ENCODE measurements at places on chromosomes 4 and X.

- no peak for ATAC-seq
Observed at GRCh38 chr4:187380181-187380581, 615.4 kb upstream of the ZFP42 start.

- no peak for ATAC-seq
Observed at GRCh38 chrX:36583674-36584073, 424.5 kb upstream of the FAM47C start.

GRCh38 chr4:108813261-108813660 is 50.4 kb upstream of the ETNPPL start:
- ATAC-seq: peak; percentile 77

GRCh38 chrX:107766470-107767150 is 9.0 kb downstream of the TSC22D3 start:
- no peak for ATAC-seq

DNA sequence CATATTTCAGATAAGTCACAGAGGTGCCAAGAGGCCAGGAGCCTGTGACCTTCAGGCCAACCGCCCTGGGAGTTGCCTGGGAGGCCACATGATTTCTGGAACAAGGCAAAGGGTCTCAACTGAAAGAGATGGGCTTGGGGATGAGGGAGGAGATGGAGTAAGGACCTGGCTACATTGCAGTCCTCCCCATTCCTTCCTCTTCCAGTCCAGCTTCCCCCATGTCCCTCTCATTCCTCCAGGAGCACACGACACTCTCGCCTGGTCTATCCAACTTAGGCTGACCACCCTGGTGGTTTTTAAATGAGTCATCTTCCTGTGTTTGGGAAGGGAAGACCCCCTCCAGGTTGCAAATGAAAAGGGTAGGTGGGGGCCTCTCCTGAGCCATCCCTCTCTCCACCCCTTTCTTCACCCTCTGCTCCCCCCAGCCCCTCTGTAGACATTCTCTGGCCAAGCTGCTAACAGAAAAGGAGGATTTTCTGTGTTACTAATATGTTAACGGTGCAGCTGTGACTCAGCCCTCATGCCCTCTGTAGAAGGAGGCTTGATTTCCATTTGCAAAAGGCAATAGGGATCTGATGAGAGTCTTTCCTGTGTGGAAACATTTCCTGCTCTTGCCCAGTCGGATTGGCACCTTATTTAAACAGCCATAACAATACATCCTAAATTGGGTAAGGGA is 79.2 kb downstream of the RTL5 start:
- no peak for ATAC-seq

GRCh38 chr4:26937139-26937538 is 76.5 kb downstream of the STIM2 start:
- no peak for ATAC-seq

DNA sequence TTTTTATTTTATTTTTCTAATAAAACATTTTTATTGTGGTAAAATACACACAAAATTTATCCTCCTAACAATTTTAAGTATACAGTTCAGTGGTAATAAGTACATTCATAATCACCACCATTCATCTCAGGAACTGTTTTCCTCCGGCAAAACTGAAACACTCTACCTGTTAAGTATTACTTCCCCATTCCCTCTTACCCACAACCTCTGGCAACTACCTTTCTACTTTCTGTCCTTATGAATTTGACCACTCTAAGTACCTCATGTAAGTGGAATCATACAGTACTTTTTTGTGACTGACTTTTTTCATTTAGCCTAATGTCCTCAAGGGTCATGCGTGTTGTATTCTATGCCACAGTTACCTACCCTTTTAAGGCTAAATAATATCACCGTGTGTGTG is 21.1 kb upstream of the HSFX4 start:
- no peak for ATAC-seq

- no peak for ATAC-seq
Observed at GRCh38 chr4:157885811-157886210, 287.0 kb downstream of the GASK1B start.

DNA sequence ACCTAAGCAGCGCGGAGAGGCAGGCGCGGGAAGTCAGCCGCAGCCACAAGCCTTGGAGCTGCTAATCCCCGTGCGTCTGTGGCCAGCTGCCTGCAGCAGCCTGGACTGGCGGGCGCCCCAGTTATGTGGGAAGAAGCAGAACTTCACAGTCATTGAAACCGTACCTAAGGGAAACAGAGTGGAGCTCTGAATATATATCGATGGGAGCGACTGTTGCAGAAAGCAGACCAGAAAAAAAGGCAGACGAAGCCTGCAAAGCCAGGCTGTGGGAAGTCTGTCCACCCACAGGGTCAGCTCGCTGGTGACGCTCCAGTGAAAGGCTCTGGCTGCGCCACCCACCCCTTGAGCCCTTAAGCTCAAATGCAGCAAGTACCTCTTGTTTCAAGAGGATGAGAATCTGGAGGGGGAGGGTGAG is 24.7 kb downstream of the KCNE5 start:
- ATAC-seq: no peak

DNA sequence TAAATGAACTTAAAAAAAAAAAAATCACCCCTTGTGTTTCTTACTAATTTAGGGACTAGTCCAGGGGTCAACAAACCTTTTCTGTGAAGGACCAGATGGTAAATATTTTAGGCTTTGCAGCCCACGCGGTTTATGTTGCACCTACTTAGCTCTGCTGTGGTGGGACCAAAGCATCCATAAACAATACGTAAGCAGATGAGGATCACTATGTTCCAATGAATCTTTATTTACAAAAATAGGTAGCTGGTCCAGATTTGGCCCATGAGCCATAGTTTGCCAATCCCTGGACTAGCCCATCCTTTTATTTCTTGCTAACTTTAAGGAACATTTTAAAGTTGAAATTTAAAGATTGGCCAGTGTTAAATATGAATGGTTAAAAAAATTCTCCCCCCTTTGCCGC is 95.3 kb downstream of the AFF1 start:
- ATAC-seq: no peak

GRCh38 chrX:37926700-37927099 is 79.3 kb upstream of the DYNLT3 start:
- ATAC-seq: peak; percentile 50

GRCh38 chr4:173009129-173009823 is 159.3 kb upstream of the GALNT7 start:
- ATAC-seq: no peak

- no peak for ATAC-seq
Observed at GRCh38 chr4:25103418-25103817, 56.8 kb downstream of the SEPSECS start.
